Activated CD4-positive, alpha-beta T cell treated with anti-CD3 and anti-CD28 coated beads, Interleukin-2, amount 50 U/mL, for 48 hours (primary cell): ENCODE measurements at places on chromosomes 3 and 15.

DNA sequence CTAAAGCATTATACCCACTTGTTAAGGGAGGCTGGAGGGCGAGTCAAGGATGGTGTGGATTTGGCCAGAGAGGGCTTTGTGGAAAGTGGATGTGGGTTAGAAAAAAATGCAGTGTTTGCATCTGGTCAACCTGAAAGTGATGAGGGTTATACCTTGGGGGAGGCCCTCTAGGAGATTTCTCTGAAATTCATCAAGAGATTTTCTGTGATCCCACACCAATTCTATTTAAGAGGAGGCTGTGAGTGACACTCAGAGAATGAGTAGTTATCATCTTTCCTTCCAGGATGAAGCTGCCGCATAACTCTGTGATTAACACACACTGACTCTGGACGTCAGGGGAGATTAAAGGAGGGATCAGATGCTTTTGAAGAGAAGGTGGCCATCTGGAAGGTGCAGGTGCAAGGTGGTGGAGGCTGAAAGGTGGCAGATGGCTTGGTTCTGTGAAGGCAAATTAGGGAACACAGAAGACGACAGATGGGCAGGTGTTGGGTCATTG is 54.8 kb downstream of the ANAPC13 start:
- no peak for DNase-seq

- no peak for DNase-seq
These were observed 212.2 kb downstream of the LPP start for GRCh38 chr3:188365988-188366698.

- DNase-seq = no peak
These were observed 43.2 kb upstream of the PPP4R2 start for GRCh38 chr3:72953325-72953956.

GRCh38 chr15:46260937-46261336 is 626.1 kb downstream of the SQOR start:
- DNase-seq = no peak

- DNase-seq = no peak
These were observed 320.3 kb downstream of the GAP43 start for GRCh38 chr3:115943579-115943978.

DNA sequence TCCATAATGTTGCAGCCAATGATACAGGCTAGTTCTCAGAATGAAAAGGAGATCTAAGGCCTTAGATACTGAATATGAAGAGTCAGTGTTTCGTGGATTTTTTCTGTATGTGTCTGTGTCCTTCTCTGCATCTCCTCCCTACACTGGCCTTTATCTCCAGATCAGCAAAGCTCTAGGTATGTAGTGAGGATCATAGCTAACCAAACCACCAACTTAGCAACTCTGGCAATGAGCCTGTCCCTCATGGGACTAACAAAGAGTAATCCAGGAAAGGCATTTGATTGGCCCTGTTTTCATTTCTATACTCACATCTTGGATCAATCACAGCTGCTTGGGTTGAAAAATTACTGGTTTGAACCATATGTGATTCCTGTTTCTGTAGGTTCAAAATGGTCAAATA is 18.6 kb upstream of the CNTN3 start:
- DNase-seq = no peak

- no peak for DNase-seq
These were observed 396.7 kb upstream of the RGMA start for GRCh38 chr15:93485438-93486327.

GRCh38 chr3:11274566-11275142 is 2.5 kb downstream of the ATG7 start:
- no peak for DNase-seq

DNA sequence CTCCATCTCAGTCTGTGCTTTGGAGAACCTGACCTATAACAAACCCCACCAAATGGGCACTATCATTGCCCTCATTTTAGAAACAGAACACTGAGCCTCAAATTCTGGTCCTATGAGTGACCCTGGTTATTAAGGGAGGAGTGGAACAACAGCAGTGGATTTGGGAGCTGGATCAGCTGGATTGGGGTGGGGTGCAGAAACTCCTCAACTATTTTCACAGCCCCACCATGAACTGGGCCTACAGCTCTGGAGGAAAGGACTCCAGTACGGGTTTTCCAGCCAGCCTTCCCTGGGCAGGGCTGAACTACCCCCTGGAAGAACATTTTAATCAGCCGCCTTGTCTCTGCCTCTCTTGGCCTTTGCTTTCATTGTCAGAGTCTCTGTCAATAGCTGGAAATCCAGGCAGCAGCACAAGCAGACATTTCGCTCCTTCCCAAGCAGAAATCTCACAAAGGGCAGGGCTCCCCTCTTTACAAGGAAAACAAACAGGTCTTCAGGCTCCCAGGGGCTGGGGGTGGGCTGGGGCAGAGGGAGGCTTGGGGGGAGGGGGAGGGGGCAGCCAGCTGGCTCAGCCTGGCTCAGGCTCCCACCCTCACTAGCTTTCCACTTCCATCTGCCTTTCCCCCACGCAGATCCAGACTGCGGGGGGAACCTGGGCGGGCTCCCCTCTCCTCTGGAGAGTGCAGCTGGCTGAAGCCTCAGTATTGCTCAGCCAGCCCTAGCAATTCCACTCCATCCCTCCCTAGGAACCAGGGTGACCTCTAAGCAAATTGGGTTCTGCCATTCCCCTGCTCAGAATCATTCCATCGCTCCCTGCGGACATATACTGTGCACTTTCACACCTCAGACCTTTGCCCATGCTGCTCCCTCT is 13.7 kb upstream of the TLE3 start:
- DNase-seq = no peak

GRCh38 chr15:37140531-37141058 is 40.2 kb upstream of the MEIS2 start:
- no peak for DNase-seq

GRCh38 chr15:96764501-96764900 is 434.0 kb downstream of the NR2F2 start:
- no peak for DNase-seq

- no peak for DNase-seq
These were observed 25.9 kb downstream of the PLD1 start for GRCh38 chr3:171784387-171784786.

- no peak for DNase-seq
These were observed 66.4 kb downstream of the MECOM start for GRCh38 chr3:169597083-169597609.

DNA sequence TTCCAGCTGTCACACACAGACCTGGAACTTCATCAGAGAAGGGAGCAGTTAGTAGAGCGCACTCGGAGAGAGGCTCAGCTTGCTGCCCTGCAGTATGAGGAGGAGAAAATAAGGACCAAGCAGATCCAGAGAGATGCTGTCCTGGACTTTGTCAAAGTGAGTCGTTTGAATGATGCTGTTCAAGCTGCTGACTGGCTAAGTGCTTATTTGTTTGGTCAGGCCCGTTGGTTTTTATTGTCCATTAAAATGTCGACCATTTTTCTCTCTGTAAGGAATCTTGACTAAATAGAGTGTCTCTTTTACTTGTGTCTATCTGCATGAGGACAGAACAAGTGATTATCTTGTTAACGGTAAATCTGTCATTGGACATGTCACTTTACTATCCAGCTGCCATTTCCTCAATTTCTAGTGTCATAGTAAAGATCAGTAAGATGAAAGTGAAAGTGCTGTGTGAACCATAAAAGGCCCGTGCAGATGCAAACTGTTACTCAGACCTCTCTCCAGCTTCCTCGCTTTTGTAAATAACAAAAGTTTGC is 56.9 kb downstream of the LRCH3 start:
- no peak for DNase-seq

DNA sequence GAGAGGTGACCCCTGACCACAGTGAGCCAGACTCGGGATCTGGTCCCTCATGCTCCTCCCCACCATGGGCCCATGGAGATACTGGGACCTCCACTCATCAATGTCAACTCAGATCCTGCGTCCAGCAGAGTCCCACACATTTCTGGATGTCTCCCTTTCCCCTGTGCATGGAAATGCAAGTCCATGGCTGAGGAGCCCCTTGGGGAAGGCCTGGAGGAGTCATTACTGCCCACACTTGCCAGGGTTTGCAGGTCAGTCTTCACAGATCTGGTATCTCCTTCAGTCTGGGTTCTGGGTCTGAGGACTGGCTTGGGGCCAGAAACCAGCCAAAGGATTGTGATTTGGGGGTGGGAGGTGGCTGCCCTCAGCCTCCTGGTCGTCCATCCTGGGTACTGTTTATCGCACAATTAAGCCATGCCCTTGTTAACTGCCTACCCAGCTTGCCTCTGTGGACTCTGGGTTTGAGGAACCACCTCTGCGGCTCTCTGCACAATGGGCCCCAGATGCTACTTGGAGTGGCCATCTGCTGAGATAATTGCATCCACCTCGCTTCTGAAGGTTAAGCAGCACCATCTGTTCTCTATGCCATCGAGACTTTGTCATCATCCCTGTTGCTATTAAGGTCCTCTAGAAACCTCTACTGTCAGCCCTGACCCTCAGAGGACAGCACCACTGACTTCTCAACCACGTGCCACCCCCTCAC is 49.9 kb upstream of the KLF13 start:
- DNase-seq = no peak

DNA sequence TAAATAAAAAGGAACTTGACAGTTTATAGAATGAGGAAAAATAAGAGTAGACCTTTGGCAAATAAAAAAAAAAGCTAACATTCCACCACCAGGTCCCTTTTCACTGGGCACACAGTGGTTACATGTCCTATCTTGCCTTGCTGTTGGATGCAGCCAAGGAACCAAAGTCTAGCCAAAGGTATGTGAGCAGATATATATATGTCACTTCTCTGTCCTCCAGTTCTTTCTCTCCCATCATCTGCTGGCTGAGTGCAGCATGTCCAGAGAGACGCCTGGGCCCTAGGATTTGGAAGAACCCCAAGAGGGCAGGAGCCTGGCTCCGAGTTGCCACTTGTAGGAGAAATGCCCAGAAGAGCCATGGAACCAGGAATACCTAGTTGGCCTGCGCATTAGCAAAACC is 104.7 kb downstream of the SERPINI1 start:
- no peak for DNase-seq

- no peak for DNase-seq
These were observed 472.7 kb upstream of the ARL6 start for GRCh38 chr3:97291901-97292300.

GRCh38 chr15:79166311-79166955 is 75.9 kb upstream of the RASGRF1 start:
- DNase-seq = no peak

- no peak for DNase-seq
These were observed 298.9 kb downstream of the RPLP1 start for GRCh38 chr15:69751566-69751965.

- no peak for DNase-seq
These were observed 309.0 kb downstream of the ULK4 start for GRCh38 chr3:41652931-41653330.
